ENCODE measurements at places on chromosomes 12 and 14.

GRCh38 chr12:15037091-15037687 lies 64.3 kb downstream of the PDE6H start:
- DNase-seq = no peak

- no peak for DNase-seq
These were observed 80.0 kb downstream of the DICER1 start for GRCh38 chr14:95077345-95077744.

DNA sequence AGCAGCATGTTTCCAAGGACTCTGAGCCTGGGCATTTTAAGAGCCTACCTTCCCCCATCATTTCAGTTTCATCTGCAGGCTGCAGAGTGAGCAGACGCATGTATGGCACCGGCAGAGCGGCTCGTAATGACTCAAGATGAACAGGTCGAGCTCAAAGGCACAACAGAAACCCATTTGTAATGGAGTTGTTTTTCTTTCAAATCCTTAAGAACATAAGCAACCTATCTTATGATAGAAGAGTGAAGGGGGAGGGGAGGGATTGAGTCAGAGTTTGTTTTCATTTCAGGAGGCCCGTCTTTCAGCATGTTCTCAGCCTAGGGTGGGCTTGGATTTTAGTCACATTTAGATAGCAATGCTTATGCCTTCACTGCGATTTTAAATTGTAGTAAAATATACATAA lies 54.9 kb upstream of the CISTR start:
- DNase-seq = no peak

GRCh38 chr14:99257122-99257672 lies 14.8 kb downstream of the BCL11B start:
- DNase-seq = no peak

- DNase-seq = no peak
These were observed 234.4 kb upstream of the CLEC14A start for GRCh38 chr14:38490273-38490672.

DNA sequence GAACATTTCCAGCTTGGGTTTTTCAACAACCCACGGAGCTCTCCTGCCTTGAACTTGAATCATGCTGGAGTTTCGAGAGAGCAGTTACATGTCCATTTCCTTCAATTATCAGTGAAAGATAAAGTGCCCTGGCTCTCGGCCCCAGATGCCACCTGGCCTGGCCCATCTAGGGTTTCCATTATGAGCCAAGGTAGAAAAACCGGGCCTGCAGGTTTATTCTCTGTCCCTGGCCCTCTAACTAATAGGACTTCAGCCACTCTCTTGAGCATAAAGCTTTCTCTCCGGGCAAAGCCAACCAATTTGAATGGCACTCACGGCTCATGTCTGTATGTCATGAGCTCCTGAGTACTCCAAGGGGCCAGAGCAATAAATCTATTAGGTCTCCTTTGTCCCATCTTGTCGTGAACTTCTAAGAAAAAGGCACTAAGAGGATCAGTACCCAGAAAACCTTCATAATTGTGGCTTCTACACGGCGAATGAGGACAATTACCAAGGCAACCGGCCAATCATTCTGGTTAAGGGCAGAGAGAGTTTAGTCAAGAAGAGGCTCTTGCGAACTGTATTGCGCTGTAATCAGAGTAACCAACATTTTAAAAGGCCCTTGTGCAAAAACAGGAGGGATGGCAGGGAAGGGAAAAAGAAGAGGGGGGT lies 392.3 kb downstream of the MED13L start:
- no peak for DNase-seq

DNA sequence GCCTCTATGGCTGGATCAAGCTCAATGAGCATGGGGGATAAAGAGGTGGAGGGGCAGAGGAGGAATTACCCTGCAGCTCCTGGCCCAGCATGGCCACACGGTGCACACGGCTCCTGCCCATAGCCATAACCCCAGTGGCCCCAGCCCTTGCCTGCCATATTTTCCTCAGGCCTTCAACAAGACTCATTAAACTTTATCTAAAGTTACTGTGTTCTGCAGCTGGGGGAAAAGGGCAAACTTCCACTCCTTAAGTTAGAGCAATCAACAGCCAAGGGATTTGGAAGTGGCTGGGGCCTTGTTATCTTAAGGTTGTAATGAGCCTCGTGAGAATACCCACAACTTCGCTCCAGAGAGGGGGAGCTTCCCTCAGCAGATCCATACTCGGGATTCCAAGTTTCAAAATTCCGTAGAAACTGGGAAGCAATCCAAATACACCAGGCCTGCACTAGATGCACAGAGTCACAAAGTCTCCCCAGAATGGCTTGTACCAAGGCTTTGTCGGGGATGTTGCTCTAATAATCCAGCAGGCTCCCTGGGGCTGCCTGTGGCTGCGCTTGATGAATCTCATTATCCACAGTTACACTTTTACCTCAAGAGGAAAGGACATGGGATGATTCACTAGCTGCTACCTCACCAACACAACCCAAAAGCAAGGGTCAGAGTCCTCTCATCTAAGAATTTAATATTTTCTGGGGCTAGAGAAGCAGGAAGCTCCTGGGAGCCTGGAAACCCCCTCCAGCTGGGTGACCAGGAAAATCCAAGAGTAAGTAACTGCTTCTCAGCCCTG lies 13.0 kb upstream of the OR6J1 start:
- no peak for DNase-seq

GRCh38 chr14:35341454-35341750 lies 49.2 kb downstream of the PSMA6 start:
- no peak for DNase-seq

DNA sequence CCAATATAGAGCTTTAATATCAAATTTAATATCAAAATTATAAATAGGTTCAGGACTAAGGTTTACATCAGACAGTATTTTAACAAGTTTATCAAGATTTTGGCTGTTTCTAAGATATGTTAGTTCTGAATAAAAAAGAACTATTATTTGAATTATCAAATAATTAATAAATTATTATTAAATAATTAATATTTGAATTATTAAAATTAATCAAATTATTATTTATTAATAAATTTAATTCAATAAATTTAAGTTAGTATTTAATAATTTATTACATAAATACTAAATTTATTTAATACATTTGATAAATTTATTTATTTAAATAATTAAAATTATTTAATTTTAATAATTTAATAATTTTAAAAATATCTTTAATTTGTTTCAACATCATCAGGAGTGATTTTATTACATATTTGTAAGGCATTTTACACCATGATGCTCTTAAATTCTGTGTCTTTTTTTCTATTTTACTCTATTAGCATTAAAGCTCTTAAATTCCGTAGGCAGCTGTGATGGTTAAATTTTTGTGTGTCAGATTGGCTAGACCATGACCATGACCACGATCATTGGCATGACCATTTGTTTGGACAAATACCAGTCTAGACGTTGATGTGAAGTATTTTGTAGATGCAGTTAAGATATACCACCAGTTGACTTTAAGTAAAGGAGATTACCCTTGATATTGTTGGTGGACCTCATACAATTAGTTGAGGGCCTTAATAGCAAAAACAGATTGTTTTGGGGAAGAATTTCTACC lies 82.6 kb downstream of the BBS10 start:
- DNase-seq = no peak

- DNase-seq = no peak
These were observed 94.1 kb downstream of the PLCZ1 start for GRCh38 chr12:18643681-18644080.

DNA sequence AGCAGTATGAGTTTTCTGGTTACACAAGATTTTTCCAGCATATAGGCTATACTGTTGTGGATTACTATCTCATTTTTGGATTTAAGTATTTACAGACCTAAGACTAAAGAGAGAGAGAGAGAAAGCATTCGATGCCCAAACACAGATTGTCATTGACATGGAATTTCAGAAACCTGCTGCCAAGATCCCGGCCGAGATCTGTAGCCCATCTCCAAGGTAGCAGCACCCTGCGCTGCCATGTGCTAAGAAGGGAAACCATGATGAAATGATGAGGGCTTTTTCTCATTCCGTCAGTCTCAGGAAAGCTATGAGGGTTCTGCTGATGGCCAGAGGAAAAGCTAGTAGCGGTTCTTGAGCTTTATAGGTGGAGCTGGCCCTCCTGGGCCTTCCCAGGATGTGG lies 135.6 kb upstream of the EVL start:
- DNase-seq = no peak

Measured in liver (tissue), 10 donors.